ENCODE measurements at places on chromosomes 1 and 21.

- DNase-seq = no peak
These were observed 133.4 kb downstream of the NFIA start for GRCh38 chr1:61215676-61216289.

- peak; percentile 2 for DNase-seq
These were observed 23.6 kb downstream of the SYF2 start for GRCh38 chr1:25208561-25209222.

DNA sequence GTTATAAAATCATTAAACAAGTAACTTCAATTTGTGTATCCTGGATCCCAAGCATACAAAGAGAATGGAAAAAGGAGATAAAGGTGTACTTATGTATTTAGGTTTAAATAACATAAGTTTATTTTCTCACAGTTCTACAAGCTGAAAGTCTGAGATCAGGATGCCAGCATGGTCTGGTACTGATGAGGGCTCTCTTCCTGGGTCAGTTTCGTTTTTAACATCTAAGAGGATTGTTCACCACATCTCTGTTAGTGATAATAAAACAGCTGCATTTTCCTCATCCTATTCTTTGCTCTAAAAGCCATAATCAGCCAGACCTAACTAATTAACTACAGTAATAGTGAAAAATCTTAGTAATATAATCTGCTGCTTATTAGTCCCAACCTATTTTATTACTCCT lies 5.2 kb downstream of the EGLN1 start:
- DNase-seq = no peak

- no peak for DNase-seq
These were observed 9.6 kb downstream of the CAPN2 start for GRCh38 chr1:223721658-223722607.

DNA sequence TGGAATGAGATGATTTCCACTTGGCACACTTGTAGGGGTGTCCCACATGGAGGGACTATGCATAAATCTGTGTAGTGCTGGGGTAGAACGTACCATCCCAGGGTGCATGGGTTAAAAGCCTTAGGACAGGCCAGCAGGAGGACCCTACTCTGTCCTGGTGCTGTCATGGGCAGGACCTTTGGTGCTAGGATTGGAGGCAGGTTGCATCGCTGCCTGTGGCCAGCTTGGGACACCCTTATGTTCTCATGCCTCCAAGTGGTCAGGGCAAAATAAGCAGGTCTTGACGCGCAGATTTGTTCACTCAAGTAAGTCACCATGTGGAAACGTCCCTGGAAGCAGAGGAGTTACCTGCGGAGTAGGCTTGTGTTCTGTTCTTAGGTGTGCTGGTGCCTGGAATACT lies 49.5 kb upstream of the RAB3GAP2 start:
- DNase-seq = no peak
